ENCODE measurements at places on chromosomes 11 and 22. TPM values are rescaled to one million over a fixed set of nuclear protein-coding genes. Genes with fewer than 3 reads are reported as not detected.

DNA sequence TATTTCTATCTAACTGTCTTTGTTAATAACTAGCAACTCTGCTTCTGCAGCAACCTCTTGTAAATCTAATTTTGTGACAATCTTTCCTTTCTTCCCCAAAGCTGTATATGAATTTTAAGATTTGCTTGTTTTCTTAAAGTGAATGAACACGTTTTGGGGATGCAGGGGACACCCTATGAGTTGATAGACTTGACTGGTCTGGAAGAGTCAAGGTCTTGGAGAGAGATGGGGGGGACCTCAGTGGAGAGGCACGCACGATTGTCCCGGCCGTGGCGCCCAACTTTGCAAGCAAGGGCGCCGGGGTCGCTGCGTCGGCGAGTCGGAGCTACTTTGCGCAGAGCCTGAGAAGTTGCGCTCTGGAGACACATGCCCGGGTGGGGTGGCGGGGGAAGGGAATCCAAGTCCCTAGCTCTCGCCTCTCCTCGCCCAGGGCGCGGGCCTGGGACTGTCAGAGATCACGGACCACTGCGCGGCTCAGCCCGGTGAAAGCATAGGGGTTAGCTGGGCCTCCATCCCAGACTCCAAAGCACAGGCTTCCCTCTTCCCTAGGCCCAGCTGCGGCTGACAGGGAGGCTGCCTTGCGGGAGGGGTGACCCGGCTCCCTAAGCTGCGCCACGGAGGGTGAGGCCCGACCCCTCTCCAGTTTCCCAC lies 854 bp downstream of the ABCC8 start:
- DNase-seq: no peak

DNA sequence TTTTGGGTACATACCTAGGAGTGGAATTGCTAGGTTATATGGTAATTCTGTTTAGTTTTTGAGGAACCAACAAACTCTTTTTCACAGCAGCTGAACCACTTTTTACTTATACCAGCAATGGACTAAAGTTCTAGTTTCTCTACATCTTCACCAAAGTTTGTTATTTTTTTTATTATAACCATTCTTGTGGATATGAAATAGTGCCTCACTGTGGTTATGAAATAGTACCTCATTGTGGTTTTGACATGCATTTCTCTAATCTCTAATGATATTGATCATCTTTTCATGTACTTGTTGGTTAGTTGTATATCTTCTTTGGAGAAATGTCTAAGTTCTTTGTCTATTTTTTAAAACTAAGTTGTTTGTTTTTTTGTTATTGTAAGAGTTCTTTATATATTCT lies 27.2 kb downstream of the STIM1 start:
- DNase-seq: no peak

Gene CNGA4
- polyA plus RNA-seq: 1.9 TPM

Gene SERPIND1
- polyA plus RNA-seq: not detected

Gene MS4A15
- not detected for polyA plus RNA-seq

DNA sequence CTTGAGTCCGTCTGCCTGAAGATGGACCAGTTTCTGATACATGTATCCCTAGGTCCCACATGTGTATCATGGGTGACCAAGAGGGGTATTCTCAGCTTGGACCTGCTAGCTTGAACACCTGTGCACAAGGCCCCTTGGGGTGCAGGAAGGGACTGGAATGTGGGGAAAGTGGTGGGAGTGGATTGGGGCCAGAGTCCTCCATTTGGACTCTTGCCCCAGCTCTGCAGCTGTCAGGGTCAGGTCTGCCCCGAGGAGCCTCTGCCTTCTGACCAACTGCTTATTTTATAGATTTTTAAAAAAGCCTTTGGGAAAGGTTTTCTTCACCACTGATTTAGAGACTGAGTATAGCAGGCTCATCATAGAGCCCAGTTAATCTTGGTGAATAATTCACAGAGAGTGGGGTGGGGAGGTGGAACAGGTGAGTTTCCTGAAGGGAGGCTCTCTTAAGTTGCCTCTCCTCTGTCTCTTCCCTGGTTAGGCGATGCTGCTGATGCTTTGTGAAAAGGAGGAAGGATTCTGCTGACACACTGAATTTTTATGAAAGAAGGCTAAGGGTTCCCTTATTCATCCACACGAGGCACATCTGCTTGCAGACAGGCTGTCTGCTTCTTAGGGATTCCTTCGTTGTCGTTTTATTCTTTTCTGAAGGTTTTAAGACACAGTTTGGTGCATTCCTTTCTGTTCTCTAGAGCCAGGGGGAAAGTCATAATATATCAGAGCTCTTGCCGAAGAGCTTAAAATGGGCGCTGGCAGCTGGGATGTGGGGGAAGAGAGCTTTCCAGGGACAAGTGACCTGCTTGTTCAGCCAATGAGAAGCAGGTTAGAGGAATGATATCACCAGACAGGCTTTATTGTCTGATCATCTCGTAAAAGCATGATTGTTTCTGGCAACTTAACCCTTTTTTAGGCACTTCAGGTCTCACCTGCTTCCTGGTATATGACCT lies 19.9 kb downstream of the TRIM44 start:
- no peak for DNase-seq

GRCh38 chr11:59218893-59219292 lies 6.2 kb upstream of the MPEG1 start:
- DNase-seq: no peak

GRCh38 chr11:119538753-119539152 lies 115.8 kb upstream of the THY1 start:
- DNase-seq: no peak

Gene ASRGL1
- 1.3 TPM for polyA plus RNA-seq

Gene POTEH
- polyA plus RNA-seq: not detected

DNA sequence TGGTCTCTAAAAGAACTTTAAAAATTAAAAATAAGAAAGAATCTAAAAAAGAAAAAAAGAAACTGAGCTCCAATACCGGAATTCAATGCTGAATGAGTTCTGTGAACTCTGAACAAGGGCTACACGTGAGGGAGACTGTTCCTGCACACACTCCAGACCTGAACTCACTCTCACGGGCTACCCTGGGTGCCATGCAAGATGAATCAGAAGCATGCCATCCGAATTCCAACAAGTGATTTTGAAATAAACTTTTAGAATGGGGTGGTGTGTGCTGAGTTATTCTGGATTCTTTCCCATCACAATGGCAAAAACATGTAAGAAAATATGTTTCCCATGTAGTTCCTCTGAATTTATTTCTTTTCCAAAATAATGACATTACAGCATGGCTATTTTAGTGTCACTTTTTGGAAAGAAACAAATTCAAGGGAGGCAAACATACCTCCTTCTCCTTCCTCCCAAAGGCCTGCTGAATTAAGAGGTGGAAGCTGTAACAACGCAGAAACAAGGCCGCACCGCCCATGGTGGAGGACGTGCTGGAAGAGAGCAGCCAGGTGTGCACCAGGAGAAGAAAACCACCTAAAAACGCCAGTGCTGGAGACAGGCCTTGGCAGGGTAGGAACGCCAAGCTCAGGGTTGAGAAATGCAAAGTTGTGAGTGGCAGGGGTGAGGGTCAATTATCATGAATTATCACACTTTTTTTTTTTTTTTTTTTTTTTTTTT lies 63.2 kb upstream of the ARFGAP3 start:
- no peak for DNase-seq

Gene GSTT2
- polyA plus RNA-seq: not detected

DNA sequence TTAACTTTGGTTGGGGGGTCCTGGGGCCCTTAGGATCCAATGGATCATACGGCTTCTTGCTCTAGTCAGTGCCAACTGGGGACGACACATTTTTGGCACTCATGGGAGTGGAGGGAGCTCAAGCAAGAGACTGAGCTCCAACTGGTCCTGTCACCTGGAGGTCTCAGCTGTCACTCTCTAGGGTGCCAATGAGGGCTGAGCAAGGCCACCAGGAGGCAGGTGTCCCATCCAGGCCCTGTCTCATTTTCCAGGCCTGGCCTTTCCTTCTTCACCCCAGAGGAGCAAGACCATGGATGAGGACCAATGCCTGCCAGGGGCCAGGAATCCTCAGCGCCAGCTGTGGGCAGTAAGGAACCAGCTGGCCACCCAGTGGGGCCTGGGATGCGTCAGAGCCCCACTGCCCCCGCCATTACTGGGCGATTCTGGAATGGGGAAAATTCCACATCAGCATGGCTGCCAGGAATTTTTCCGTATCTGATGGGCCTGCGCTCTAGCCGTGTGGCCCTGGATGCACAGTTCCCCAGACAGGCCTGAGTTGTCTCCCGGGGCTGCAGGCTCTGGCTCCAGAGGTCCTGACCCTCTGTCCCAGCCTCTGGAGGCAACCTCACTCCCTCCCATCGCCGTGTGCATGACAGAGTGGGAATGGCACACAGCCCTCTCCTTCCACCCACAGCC lies 669 bp upstream of the GAL3ST1 start:
- no peak for DNase-seq

DNA sequence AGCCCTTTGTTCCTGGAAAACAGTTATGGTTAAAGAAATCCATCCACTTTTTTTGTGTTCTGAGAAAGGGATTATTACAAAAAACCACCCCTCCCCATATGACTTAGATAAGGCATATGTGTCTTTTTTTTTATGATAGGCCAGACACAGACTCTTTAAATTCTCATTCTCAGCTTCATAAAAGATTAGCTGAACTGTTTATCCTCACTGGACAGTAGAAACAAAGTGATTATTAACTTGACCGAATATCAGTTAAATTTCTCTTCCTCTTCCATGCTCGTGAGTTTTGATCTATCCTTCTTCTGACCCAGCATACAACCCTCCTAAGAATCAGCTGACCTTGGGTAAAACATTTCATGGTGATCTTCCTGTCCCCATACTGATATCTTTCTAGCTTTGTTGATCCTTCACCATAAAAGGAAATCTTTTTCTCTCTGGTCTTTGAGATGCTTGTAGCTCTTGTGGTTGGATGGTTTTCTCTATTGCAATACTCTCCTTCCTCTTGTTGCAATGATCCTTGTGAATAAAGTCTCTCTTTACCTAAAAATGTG lies 26.2 kb downstream of the OR2AG2 start:
- DNase-seq: peak; percentile 43

Gene LRRN4CL
- not detected for polyA plus RNA-seq

Gene CALCB
- not detected for polyA plus RNA-seq

DNA sequence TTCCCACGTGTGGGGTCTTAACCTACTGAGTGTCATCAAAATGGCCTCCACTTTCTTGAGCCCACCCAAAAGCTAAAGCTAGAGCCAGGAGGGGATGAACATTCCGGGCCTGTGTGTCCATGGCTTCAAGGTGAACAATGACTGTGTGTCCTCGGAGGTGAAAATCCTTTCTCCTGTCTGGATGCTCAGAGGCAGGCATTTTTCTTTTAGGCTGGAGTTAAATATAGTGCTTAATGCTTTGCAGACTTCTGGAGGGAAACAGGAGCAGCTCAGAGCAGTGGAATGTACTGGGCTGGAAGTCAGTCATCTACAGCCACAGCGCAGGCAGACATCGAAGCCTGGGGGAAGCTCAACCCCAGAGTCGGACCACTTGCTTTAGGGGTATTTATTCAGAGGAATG lies 68.6 kb upstream of the TMEM45B start:
- DNase-seq: no peak

DNA sequence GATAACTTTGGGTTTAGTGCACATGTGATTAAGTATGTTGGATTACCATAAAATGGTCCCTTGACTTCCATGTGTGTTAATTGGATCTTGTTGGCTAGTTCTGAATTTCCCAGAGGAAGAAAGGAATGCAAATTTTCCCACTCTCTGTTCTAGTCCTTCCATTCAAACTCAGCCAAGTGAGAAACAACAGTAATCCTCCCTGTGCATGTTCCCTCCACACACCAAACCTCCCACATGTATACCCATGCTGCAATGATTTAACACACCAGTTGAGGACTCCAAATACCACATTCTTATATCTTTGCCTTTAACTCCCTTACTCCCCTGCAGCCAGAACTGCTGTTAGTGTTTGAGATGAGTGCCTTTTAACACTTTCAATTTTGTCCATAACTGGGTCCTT lies 1158.9 kb downstream of the DLG2 start:
- no peak for DNase-seq

- DNase-seq: no peak
Measured at GRCh38 chr11:115428306-115428705, 75.9 kb downstream of the CADM1 start.

Gene B3GAT3
- 88.9 TPM for polyA plus RNA-seq

Gene BCL2L13
- 15.9 TPM for polyA plus RNA-seq

DNA sequence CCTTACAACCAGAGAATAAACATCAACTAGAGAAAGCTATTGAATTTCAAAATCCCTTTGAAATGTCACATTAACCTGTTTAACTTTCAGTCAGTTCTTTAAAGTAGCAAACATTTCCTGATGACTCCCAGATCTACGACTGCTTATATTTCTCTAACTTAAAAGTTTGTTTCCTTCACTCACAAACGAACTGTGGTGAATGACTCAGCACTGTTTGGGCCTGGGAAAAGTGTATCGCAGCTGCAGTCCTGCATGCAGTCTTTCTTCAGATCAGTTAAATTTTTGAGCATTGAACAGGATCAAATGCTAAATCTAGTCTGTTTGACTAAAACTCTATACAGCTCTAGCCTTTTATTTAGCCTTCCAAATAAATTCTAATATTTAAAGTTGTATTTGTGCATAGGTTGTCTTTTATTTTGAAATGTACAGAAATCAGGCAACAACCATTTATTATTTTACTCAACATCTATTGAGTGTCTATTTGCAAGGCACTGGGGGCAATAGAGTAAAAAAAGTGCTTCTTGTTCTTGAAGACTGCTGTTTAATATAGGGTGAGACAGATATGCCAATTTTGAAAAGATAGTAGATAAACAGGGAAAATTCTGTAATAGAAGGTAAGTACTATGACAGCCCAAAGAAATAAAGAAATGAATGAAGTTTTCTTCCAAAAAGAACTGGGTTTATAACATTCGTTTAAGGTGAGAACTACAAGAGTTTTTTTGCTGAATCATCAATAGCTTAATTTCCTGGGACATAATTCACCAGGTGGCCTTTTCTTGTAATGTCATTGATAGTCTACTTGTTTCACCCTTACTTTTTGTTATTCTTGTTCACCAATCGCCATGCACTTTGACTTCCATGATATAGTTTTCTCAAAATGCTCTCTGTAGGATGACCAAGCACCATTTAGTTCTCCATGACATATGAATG lies 235.4 kb downstream of the METTL15 start:
- no peak for DNase-seq

DNA sequence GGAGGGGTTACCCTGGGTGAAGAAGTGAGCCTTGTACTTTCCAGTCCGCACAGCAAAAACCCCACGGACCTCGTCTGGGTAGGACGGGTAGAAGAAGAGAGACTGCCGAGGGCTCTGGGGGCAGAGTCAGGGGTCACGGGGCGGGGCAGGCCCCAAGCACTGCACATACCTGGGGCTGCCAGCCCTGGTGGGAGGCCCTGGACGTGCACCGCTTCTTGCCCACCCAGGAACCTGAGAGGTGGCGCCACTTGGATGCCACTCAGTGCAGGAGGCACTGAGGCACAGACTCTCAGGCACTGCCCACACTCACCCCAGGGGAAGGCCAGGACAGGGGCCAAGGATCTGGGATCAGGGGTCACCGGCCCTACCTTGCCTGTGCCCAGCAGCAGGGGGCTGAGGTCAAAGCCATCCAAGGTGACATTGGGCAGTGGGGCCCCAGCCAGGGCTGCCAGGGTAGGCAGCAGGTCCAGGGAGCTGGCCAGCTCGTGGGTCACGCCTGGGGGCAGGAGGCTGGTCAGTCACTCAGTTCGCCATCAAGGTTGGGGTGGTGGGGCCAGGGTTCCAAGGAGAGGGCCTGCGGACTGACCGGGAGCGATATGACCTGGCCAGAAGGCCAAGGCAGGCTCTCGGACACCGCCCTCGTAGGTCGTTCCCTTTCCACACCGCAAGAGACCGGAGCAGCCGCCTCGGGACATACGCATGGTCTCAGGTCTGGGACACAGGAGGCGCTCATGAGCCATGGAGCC lies 2.2 kb downstream of the ARSA start:
- DNase-seq: no peak

Gene CASP4
- 117 TPM for polyA plus RNA-seq

Gene FSHB
- polyA plus RNA-seq: not detected

- DNase-seq: peak; percentile 91
Measured at GRCh38 chr11:72724851-72725723, 27.1 kb downstream of the ARAP1 start.

- no peak for DNase-seq
Measured at GRCh38 chr11:120147094-120147949, 9.4 kb upstream of the TRIM29 start.

Measured in B cell (primary cell).